CD14-positive monocyte (primary cell): ENCODE measurements at places on chromosomes 5 and 9.
A peak's percentile ranks its signal among the peaks of the same experiment; 100 is the strongest.

- peak; percentile 61 for DNase-seq
These were observed 18.5 kb downstream of the JADE2 start for GRCh38 chr5:134543820-134544614.

DNA sequence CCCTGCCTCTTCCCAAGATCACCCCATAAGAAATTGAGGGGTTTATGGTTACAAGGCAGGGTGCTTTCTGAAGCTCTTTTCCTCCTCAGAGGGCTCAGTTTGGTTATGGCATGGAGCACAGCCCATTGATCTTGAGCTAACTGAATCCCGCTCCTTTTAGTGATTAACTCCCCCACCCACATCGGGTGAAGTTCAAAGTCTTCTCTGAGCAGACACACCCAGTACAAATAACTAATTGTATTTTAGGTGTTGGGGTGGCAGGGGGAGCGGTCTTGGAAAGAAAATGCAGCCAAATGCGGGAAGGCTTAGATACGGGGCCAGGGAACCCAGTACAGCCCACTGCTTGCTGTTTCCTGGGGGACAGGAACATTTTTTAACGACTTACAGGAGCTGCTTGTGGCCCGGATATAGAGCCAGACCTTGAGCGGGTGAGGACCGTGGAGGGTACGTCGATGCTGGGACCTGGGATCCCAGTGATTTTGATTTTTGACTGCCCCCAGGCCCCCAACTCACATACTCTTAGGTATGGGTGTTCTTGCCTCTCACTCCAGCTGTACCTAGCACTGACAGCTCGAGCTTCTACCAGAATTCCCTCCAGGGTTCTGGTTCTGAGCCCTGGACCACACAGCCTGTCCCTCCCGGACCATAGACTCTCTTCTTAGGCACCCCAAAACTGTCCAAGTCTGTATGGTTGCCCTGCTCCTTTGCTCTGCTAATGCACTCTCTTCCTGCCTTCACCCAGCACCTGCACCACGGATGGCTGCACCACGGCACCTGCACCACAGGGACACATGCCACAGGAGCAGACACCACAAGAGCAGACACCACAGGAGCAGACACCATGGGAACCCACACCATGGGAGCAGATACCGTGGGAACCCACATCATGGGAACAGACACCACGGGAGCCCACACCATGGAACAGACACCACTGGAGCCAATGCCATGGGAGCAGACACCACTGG, 18.3 kb upstream of the RXRA start:
- DNase-seq = no peak

GRCh38 chr9:5621327-5621726, 7.6 kb upstream of the RIC1 start:
- peak; percentile 55 for DNase-seq

- DNase-seq = no peak
These were observed 3.0 kb downstream of the SLC22A5 start for GRCh38 chr5:132372542-132372941.

DNA sequence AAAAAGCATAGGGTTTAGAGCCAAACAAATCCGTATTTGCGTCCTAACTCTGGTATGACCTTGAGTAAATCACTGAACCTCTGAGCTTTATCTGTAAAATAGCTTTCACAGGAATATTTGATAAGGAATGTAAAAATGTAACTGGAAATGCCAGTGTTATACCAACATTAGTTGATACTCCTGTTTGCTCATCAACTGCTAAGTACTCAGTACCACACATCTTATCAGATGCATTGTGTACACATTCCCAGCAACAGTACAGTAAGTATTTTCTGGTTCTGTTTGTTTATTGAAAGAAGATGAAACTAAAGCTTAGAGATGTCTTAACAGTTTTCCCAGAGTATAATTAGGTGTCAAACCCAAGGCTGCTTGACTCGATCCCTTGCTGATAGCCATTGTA, 21.5 kb downstream of the SNAPC3 start:
- DNase-seq = no peak

GRCh38 chr5:116557669-116558271, 16.9 kb downstream of the SEMA6A start:
- no peak for DNase-seq

DNA sequence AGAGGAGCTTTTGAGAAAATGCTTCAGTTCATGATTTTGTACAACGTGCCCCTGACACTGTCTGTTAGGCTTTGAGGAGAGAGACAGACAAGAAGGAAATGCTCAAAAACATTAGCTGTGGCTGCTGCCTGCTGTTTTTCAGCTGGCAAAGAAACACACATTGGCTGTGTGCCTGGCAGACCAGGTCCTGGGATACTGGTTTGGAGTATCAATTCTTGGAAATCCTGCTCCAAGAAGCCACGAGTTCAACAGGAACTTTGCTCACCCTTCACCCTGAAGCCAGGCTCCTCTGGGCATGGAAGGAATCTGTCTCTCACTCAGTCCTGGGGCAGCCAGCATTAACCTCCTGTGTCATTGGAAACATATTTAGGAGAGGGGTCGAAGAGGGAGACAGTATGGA, 245.5 kb downstream of the AUH start:
- no peak for DNase-seq

DNA sequence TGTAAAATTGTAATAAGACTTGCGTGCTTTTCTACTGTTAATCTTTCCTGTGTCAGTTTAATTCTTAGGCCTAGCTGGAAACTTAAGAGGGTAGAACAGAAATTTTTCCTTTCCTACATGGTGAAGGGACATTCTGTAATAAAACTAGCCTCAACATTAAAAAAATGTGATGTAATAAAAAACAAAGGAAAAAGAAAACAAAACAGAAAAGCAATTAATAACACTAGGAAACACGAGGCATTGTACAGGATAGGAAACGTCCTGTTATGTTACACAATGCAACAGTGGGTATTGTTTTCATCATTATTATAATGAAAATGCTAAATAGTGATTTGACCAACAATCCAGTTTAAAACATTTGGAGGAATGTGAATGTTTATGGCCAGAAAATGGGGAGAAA, 47.8 kb downstream of the FXN start:
- DNase-seq = no peak

GRCh38 chr9:134764473-134765269, 115.9 kb upstream of the FCN2 start:
- no peak for DNase-seq

DNA sequence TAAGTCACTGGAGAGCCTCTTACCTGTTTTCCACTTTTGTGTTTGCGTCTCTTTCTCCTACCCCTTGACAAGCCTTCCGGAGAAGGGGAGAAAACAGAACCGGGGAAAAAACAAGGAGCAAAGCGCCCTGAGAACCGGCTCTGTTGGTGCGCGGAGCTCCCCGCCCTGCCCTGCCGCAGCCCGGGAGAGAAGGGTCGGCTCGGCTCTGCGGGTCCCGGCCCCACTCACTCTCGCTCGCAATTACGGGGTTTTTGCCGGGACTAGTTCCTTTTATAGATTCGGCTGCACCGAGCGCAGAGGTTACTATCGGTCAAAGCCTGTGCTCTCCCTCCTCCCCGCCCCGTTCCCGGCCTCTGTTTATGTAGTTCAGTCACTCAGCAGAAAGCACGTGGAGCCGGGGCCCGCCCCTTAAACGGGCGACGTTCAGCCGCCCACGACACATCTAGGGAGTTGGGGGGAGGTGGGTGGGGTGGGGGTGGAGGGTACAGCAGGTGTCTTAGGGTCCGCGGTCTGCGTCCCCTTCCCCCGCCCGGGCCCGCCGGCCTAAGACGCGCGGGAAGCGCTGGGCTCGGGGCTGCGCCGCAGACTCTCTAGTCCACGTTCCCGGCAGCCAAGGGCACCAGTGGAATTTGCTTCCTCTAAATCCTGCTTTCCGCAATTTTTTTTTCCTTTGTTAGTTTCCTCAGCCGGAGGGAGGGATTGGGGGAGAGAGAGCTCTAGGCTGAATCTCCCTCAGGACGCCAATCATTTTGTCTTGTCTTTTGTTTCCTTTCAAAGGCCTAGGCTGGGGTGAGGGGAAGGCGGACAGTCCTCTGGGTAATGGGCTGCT, at the start of gene ABCA1:
Gene ABCA1, minus strand, starts transcription at position 244 of the 829 bp plus-strand sequence. CDS start 24,476 bp downstream, outside the sequence.
- DNase-seq = peak; percentile 95

- DNase-seq = no peak
These were observed 29.8 kb upstream of the BNIP1 start for GRCh38 chr5:173114536-173114935.

- no peak for DNase-seq
These were observed 87.3 kb downstream of the NTNG2 start for GRCh38 chr9:132249123-132249522.

DNA sequence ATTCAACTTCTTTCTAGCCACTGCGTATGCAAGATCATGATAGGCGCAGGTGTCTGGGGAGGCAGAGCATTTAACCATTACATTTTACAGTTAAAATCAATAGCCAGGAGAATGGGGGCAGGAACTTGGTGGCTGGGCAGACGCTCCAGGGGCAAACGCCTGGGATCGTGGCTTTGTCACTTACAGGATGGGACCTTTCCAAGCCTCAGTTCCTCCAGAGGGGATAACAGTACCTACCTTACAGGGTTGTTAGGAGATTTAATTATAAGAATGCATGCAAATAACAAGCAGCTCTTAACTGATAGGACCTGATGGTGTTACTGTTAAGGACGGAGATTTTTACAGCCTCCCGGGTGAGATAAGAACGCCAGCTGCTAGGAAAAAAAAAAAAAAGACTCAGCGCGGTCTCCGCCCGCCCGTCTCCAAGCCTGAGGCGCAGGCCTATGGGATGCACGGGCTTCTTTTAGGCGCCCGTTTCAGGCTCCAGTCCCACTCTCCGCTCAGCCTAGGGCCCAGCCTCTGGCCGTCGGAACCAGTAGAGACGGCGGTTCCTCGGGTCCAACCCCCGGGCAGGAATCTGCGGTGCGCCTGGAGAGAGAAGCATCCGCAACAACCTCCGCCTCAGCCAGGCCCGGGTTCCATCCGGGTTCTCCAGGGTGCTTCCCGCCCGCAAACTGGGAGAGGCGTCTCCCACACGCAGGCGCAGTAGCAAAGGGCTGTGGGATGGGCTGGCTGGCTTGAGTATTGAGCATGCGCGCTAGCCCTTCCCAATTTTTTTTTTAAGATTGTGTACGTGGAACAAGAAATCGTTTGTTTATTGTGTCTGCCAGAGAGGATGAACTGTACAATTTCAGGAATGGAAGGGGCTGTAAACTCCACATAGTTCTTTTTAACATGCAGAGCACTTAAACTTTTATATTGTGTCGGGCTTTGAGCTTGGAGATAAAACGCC, at the start of gene FAM200C:
Gene FAM200C, minus strand, starts transcription at position 653 of the 952 bp plus-strand sequence. CDS start 4,564 bp downstream, outside the sequence.
- peak; percentile 85 for DNase-seq

DNA sequence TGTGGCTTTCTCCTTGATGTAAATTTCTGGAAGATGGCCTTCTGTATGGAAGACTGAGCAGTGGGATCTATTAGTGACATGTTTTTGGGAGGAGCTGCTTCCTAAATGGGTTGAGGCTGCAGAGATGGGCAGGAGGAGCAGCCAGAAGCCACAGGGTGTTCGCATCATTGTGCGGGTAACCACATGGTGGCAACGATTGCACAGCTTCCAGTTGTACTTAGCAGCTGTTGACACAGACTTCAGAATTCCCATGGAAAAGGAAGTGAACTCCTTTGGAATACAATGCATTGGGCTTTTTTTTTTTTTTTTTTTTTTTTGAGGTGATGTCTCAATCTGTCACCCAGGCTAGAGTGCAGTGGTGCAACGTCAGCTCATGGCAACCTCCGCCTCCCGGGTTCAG, 297.3 kb downstream of the NR3C1 start:
- no peak for DNase-seq

GRCh38 chr9:86500667-86501435, 146.6 kb upstream of the TUT7 start:
- DNase-seq = peak; percentile 18

DNA sequence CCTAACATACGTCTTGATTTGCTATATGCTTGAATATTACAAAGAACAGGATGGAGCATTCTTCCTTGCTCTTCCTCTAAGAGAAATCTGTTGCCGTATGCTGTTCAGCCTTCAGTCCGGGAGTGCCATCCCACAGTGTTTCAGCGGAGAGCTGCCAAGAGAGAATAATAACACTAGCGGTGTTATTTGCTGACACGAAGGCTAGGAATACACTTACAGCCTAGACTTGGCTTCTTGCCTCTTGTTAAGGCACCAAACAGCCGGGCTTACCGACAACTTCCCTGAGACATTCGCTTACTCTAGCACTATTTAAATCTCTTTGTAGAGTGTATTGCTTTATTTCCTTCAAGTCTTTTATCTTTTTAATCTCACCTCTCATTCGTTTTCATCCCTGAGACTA, 31.4 kb downstream of the KCTD16 start:
- DNase-seq = no peak

DNA sequence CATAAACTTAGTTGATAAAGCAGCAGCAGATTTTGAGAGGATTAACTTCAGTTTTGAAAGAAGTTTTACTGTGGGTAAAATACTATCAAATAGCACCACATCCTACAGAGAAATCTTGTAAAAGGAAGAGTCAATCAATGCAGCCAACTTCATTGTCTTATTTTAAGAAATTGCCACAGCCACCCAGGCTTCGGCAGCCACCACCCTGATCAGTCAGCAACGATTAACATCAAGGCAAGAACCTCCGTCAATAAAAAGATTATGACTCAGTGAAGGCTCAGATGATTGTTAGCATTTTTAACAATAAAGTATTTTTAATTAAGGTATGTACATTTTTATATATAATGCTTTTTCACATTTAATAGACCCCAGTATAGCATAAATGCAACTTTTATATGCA, 122.3 kb upstream of the NR4A3 start:
- no peak for DNase-seq

DNA sequence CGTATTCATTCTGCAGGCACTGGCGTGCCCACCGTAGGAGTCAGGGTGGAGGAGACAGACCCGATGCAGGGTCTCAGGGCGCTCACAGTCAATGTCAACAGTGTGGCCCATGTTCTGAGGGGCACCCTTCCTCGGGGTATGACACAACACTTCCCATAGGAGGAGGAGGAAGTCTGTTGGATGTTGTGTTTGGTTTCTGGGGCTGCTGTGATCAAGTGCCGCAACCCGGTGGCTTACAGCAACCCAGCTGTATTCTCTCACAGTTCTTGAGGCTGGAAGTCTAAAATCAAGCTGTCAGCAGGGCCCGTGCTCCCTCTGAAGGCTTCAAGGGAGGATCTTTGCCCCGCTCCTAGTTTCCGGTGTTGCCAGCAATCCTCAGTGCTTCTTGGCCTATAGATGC, 5.6 kb upstream of the HNRNPAB start:
- no peak for DNase-seq

DNA sequence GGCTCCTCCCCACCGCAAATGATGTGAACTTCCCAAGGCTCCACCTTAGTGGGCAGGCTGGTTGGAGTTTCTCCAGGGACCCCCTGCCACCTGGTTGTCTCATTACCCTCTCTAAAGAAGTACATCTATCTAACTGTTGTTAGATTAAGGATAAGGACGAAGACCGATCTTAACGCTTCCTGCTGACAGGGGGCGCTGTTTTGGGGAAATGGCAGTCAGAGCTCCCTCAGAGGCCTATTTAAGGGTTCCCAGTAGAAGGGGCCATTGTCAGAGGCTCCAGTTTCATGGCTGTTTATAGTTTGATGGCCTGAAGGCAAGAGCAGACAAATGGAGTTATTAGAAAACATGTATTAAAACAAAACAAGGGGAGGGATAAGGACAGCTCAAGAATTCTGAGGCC, 100.1 kb downstream of the SPEF2 start:
- no peak for DNase-seq

GRCh38 chr9:133449760-133450159, 10.0 kb upstream of the CACFD1 start:
- no peak for DNase-seq

- no peak for DNase-seq
These were observed 20.9 kb downstream of the RFK start for GRCh38 chr9:76373173-76373783.
